ENCODE measurements at places on chromosomes 12 and 14. TPM values are rescaled to one million over a fixed set of nuclear protein-coding genes. Genes with fewer than 3 reads are reported as not detected.
A peak's percentile ranks its signal among the peaks of the same experiment; 100 is the strongest.

Gene TEX52
- total RNA-seq = not detected

Gene DEPDC4
- 0.61 TPM for total RNA-seq

Gene SLC5A8
- not detected for total RNA-seq

Gene MORN3
- total RNA-seq = 0.18 TPM

Gene ZNF410
- 21.2 TPM for total RNA-seq

DNA sequence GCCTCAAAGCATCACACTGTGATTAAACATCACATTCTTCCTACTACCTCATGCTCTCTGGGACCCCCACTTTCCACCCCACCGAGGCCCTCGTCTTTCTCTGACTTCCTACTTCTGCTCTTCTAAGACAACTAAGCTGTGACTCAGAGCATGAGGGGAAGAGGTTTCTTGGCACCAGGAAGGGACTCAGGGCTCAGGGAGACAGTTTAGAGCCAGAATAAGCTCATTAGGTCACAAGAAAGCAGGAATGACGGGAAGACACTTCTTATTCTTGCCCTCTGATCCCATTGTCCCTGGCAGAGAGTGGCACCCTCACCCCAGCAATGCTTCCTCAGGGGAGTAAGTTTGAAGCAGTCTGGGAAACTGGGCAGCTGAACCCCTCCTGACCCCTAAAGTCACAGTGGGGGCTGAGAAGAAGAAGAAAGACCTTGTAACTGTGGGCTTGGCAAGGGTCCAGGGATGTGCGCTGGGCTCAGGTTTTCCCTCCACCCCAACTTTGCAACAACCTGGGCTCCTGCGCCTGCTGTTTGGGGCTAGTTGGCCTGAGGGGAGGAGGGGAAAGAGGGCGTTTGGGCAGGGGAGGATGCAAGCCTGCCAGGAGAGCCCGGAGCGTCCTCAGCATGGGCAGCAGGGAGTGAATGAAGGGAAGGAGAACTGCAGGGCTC lies 64.6 kb upstream of the ACTN1 start:
- DNase-seq = peak; percentile 33

DNA sequence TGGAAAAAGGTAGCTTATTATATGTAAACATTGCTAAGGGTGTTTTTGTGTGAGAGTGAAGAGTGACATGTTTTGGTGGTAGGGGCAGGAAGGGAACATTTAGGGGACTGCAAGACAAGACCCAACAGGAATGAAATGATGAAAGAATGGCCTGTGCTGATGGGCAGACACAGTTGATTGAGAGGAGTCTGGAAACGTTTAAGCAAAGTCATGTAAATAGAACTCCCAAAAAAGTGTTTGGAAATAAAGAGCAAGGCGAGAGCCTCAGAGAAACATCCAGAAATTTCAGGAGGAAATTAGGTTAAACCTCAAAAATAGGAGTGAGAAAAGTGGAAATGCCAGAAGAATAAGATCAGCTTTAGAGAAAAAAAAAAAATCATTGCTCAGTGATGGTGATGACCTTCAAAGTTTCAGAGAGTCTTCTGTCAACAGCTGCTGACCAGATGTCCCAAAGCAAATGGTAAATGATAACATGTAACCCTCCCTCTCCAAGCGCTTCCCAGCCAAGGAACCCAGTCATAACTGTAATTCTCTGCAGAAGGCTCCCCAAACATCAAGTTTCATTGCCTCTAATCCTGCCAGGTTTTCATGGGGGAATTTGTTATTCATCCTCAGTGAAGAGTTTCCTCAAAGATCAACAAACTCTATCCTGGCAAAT lies 223.2 kb upstream of the FAR2 start:
- DNase-seq = no peak

DNA sequence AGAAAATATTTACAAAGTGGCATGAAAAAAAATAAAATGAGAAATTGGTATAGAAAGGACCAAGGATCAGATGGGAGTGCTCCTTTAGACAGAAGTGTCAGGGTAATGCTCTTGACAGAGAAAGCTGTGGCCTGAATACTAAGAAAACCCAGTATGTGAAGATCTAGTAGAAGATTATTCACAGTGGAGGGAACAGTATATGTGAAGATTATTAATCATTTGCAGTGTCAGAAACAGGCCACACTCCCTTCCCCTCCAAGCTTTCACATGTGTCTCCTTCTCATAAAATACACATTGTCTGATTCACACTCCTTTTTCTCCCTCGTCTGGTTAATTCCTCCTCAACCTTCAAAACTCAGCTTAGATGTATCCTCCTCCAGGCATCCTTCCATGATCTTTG lies 41.3 kb downstream of the CAPS2 start:
- no peak for DNase-seq

GRCh38 chr14:64828071-64828470 lies 51.6 kb downstream of the SPTB start:
- no peak for DNase-seq

GRCh38 chr14:99768381-99768780 lies 24.8 kb upstream of the EML1 start:
- DNase-seq = no peak

DNA sequence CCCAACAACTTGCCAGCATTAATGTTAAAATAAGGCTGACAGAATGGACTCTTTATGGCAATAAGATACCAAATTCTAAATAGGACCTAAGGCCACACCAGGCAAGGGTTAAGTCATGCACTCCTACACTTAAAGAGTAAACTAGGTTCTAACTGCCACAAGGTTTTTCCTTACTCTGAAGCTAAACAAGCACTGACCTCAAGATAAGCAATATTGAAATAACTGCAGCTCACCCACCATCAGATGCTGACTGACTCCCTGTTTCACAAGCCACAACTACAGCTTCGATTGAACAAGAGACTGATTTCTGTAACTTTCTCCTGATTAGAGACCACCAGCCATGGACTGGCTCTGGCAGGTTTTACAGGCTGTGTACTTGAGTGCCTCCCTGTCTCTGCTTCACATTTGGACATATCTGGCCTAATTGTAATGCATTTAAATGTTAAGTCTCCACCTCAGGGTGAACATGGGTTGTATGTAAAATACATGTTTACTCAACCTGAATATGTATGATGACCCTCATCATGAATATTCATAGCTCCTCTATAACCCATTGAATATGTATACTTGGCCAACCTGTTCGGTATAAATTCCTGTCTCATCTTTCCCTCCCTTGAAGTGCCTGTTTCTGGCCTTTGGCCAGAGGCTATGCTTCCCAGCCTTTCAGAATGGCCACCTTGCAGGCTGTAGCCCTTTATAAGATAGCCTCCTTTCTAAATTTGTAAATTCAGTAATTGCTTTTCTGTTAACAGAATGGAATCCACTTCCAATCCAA lies 70.5 kb upstream of the DAAM1 start:
- no peak for DNase-seq

DNA sequence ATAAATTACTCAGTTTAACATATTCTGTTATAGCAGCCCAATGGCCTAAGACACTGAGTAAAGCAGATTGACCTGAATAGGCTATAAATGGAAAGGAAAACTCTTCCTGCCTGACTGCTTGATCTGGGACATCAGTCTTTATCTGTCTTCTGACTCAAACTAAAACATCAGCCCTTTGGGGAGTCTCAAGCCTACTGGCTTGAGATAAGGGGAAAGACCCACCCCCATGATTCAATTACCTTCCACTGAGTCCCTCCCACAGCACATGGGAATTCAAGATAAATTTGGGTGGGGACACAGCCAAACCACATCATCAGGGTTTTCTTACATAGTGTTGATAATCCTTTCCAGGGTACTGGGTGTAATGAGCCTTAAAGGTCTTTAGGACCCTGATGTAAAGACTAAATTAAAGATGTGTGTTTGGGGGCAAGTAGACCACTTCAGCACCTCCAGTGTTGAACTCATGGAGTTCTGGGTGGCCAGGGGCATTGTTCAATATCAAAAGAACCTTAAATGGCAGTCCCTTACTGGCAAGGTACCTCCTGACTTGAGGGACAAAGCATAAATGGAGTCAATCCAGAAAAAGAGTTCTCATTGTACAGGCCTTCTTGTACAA lies 67.8 kb downstream of the TSHR start:
- no peak for DNase-seq

DNA sequence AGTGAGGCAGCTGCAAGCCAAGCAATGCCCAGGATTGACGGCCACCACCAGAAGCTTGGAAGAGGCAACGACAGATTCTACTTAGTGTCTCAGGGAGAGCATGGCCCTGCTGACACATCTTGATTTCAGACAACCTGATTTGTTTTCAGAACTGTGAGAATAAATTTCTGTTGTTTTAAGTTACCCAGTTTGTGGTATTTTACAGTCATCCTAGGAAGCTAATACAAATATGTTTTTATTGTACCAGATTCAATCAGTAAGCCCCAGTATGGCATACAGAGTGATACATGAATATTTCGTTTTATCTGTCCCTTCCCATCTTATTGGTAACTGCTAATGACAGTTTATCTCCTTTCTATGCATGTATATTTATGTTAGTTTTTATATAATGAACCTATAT lies 62.3 kb downstream of the SAMD4A start:
- DNase-seq = no peak

GRCh38 chr14:32809255-32809654 lies 129.4 kb upstream of the NPAS3 start:
- DNase-seq = no peak

GRCh38 chr14:95326987-95327386 lies 7.3 kb upstream of the CLMN start:
- DNase-seq = no peak

DNA sequence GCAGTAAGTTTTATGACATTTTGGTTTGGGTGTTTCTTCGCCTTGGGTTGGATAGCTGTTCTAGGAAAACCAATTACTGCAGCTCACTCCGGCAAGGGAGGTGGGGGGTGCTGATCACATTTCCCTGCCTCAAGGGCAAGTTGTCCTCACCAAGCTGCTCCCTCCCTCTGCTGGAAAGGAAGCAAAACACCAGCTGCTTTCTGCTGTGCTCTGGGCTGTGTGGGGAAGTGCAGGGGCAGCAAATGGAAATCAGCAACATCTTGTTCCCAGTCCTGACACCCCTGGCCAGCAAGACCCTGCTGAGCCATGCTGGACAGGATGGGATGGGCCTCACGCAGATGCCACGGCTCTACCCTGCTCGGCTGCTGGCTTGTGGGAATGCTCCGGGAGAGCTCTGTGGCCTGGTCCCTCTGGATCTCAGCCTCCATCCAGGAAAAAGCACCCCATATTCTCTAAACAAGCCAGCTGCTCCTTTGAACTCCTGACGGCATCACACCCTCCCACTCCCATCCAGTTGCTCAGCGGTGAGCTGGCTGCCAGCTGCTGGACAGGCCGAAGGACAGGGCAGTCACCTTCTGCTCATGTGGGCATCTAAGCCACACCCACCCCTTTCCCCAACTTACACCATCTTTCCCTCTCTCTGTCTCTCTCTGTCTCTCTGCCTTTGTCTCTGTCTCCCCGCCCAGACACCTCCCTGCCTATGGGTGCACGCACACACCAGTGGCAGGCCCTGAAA lies 52.4 kb upstream of the EIF5 start:
- no peak for DNase-seq

DNA sequence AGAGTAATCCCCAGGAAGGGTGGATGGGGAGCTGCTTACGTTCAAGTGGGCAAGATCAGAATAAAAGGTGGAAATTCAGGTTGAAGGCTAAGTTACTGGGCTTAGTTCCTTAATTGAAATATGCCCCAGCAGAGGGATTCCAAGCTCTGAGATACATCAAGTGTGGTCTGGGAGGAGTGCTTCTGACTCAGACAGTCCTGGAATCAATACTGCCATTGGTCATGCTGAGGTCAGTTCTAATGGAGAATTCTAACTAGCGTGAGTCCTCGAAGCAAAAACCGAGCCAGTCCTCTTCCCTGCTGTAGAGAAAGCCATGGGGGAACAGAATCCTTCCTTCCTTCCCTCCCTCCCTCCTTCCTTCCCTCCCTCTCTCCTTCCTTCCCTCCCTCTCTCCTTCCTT lies 39.9 kb downstream of the NOS1 start:
- no peak for DNase-seq

DNA sequence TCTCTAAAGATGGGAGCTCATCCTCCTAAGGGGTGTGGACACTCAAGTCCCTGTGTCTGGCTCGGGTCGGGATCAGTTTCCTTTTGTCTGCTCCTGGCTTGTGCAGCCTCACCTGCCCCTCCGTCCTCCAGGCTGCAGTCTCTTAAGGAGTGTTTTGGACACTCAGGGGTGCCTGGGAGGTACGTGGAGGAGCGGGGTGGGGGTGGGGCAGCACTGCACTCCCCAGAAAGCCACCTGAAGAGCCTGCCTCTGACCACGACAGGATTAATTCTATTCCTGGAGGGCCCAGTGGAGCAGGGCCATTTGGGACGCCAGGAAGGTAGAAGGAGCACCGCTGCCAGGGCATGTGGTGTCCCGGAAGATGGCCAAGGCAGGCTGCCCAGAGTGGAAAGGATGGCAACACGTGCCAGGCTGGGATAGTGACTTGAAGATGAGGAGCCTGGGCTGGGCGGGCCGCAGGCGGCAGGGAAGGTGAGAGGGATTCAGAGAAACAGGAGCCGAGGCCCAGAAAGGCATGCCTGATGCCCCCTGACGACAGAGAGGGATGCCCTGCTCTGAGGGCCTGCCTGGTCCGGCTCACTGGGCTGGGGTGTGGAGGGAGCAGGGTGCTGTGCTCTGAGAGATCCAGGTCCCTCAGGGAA lies 14.8 kb upstream of the LRTM2 start:
- peak; percentile 32 for DNase-seq

- DNase-seq = no peak
Observed at GRCh38 chr12:70853326-70853725, 67.2 kb downstream of the PTPRR start.

DNA sequence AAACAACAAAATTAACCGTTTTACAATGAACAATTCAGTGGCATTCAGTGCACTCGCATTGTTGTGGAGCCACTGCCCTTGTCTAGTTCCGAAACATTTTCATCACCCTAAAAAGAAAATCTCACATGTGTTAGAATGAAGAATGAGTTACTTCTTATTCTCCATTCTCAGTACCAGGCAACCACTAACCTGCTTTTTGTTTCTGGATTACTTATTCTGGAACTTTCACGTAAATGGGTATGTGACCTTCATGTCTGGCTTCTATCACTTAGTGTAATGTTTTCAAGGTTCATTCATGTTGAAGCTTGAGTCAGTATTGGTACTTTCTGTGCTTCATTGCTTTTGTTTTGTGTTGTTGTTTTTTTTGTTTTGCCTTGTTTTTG lies 15.6 kb downstream of the RCOR1 start:
- DNase-seq = no peak

DNA sequence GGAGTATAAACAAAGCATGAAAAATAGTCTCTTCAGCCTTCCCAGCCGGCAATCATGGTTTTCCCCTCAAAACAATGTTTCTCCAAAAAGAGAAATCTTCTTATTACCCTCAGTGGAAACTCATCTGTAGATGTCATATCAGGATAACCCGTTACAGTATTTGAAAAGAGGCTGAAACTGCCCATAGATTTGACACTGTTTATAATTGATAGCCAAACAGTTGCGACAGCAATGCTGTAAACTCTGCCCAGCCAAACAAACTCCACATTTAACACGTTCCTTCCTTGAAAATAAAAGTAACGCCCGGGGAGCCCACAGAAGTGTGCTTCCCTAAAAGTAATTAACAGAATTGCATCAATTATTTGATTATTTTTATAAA lies 201.3 kb upstream of the FOXN3 start:
- no peak for DNase-seq
